ENCODE measurements at places on chromosomes 6 and 20. TPM values are rescaled to one million over a fixed set of nuclear protein-coding genes. Genes with fewer than 3 reads are reported as not detected.

DNA sequence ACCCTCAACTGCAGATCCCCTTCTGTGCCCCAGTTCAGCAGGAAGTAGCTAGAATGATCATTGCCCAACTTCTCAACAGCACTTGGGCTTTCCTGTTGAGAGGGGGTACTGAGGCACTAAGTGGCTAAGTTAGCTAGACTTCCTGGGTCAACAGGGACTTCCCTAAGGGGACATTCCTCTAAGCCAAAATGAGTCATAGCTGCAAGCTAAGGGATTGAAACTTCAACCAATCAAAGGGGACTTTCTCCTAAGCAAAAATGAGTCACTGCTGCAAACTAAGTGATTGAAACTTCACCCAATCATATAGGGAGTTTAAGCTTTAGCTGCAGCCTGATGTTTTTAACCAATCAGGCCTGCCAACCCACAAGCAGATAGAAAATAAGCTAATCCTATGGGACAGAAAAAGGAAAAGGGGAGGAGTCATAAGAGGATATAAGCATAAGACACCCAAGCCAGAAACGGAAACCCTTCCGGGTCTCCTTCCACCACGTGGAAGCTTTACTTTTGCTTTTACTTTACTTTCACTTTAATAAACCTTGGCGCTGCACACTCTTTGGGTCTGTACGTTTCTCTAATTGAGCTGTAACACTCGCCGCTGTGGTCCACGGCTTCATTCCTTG is 659.0 kb upstream of the HS3ST5 start:
- no peak for DNase-seq

DNA sequence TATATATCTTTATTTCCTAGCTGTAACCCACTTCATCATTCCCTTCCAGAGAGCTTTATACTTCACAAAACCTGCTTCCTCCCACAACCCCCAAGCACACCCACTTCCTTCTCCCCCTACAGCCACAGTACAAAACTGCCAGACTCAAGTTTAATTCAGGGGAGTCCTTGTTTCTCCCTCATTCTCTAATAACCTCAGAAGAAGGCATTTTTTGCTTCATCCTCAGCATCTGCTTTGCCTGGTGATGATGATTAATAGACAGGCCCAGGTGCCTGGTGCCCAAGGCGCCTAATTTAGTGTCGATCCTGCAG is 414.3 kb downstream of the KIF16B start:
- DNase-seq = no peak

DNA sequence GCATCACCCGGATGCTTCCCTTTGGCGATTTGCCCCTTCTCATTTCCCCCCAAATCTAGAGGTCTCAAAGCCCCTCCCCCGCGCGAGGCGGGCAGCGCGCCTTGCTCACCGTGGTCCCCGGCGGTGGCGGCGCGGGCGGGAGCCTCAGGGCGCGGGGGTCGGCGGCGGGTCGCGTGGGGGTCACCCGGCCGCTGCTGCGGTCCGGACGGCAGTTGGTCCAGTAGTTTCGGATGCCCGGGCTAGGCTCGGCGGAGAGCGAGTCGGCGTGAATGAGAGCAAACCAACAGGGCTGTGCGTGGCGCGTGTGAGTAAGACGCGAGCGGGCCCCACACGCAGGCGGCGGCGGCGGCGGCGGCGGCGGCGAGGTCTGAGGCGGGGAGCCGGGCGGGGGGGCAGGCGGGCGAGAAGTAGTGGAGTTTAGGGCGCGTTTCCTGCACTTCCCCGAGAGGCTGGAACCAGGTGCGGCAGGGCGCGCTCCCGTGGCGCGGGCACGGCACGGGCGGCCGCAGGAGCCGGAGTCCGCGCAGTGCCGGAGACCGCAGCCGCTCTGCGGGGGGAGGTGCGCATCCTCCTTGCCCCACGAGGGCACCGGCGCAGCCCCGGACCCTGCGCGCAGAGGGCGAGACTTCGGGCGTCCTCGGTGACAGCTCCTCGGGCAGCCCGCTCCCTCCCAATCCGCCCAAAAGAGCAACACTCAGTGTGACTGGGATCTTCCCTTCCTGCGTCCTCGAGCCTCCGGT is 567 bp downstream of the HS3ST5 start:
- peak; percentile 6 for DNase-seq

DNA sequence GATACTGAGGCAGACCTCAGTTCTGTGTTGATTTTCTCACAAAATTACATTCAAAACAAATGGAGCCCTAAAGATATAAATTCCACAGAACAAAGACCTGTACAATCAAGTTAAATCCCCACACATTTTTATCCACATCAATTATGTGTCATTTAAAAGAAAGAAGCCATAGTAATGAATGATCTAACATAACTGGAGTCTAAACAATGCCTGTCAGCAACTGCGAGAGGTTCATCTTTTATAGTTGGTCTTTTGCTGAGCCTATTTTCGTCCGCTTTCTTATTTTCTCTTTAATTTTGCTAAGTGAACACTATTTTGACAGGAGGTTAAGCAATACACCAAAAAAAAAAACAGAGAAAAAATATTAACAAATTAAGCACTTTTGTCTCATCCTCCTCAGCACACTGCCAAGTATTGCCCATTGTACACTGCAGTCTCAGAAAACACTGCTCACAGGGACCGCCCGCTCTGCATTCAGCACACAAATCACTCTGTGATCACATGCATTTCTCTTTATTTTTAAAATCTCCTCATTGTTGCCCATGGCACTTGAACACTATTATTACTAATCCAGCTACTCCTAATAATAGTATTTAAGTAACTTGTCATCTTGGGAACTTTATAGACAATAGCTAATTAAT is 140.8 kb downstream of the BTBD9 start:
- no peak for DNase-seq

- no peak for DNase-seq
Observed at GRCh38 chr6:71676298-71676697, 210.1 kb upstream of the RIMS1 start.

The EFHC1 gene
- 11.3 TPM for total RNA-seq

The RAB32 gene
- 67.7 TPM for total RNA-seq

The MDFI gene
- 37.8 TPM for total RNA-seq
